NCI-H2029 (cell line): ENCODE measurements at places on chromosomes 11 and 22.

DNA sequence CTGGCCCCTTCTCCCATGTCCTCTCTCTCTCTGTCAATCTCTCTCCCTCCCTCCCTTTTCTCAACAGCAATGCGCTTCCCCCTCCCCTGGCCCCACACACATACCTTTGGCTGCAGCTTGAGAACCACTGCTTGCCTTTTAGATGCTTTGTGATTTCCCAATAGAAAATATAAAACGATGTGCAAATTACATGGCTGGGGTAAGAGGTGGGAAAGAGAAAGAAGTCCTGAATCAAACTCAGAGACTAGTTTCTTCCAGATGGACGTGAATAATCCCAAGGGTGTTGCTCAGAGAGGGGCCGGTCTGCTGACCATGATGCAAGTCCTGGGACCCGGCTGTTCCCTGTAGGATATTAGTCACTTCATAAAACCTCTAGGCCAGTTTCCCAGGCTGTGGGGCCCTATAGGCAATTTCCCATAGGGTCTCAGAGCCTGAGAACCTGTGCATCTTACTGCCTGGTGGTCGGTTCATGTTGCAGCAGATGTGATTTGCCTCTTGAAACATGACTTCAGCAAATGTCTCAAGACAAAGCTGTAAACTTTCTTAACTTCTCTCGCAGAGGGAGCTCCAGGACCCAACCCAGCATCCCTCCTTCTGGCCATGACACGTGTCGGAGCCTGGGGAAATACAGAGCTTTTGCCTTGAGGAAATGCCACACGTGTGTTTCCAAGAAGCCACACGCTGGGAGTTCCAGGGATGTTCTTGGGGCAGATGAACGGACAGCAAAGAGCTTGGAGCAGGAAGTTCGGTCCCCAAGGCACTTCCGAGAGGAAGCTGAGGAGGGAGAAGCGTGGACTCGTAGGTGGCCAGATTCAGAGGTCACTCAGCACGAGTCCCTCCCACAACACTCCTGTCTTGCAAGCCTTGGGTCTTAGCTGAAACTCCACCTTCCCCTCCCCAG, 34.5 kb upstream of the ETS1 start:
- no peak for DNase-seq

DNA sequence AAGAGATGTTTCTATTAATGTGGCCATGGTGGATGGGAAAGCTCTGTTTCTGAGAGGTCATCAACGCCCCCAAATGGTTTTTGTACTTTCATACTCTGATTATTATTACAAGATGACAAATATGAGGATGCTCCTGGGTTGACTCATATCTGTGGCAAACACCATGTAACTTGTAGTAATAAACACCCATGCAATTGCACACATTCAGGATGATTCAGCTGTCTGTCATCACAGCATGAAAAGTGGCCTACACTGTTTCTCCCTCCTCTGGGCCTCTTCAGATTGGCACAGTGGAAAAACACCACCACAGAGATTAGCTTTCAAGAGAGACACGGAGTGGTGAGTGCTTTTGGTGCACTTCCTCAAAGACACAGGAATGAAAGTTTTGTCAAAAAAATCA, 85.4 kb downstream of the MTNR1B start:
- DNase-seq, result no peak

GRCh38 chr11:16612566-16613261, 125.7 kb upstream of the C11orf58 start:
- DNase-seq, result no peak

DNA sequence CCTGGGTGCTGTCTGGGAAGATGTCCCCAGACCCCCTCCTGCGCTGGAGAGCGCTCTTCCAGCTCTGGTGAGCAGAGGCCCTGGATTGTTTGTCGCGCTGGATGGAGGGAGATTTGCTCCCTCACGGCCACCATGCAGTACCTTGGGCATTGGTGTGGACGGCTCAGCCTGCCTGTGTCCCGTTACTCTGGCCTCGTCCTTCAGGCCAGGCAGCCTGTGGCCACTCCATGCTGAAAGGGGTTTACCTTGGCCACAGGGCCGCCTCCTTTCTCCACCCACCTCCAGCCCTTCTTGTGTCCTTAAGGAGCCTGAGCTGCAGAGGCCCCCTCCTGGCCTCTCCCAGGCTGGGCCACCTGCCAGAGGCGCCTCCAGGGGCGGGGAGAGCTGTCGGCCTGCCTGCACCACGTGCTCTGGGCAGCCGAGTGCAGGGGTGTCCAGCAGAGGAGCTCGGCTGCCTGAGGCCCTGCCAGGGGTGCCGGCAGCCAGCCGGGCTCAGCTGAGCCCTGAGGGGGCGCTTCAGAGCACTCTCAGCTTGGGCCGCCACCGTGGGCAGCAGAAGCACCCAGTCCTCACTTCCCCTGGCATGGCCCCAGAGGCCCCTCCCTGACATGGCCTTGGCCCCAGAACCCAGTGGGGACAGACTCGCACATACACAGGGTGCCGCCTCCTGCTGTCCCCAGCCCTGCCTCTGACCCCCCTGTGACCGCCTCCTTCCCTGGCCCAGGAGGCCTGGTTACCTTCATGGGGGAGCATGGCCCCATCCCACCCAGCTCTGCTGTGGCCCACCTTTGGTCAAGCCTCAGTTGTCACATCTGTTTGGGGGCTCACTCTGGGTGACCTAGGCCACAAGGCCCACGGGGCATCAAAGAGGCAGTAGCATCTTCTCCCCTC, 3.4 kb downstream of the CCND1 start:
- peak; percentile 62 for DNase-seq

- DNase-seq, result no peak
Observed at GRCh38 chr22:41223535-41223934, 17.2 kb downstream of the CHADL start.

- no peak for DNase-seq
Observed at GRCh38 chr11:14784230-14784629, 107.8 kb downstream of the CYP2R1 start.

DNA sequence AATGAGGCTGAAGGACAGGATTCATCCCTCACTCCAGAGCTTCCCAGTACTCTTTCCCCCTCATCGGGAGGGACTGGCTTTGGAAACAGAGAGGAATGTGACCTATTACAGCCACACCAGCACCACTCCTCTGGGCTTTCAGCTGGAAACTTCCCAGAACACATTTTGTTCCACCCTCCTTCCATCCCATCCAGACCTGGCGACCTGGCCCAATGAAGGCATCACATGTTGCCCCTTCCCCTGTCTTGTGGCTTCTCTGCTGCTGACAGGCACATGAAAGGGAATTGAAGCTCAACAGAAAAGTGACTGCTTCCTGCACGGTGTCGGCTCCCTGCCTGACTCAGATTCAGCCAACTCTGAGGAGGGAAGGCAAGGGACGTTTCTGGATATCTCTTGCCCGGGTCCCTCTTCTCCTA, 19.1 kb downstream of the IRAG1 start:
- no peak for DNase-seq

DNA sequence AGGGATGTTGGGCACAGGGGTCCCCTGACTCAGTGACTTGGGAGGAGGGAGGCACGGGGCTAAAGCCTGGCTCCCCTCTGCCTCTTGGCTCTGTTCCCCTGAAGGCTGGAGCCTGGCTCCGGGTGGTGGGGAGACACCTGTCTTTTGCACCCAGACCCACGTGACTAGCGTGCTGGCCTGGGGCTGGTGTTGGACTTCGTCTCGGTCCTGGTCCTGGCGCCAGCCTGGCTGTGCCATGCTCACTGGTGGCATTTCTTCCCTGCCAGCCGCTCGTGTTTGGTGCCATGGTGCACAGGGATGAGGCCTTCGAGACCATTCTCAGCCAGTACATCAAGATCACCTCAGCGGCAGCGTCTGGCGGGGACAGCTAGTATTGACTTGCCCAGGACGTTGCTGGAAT, 56.7 kb downstream of the GRAMD4 start:
- DNase-seq, result no peak

DNA sequence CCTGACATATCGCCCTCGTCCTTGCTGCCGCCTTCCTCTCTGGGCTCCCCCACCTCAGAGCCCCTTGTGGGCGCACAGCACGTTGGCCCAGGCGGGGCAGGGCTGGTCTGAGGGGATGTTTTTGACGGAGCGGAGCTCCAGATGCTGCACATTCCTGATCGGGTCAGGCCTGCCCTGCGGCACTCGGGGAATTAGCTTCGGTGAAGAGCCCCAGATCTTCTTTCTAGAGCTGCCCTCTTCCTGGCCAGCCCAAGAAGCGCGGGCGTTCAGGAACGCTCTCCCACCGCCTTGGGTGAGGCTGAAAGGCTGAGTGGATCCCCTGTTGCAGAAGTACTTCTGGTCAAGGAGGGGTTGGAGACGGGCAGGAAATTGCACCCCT, 12.1 kb downstream of the YPEL4 start:
- DNase-seq, result no peak

- DNase-seq, result no peak
Observed at GRCh38 chr11:45410391-45411227, 124.5 kb upstream of the SYT13 start.

DNA sequence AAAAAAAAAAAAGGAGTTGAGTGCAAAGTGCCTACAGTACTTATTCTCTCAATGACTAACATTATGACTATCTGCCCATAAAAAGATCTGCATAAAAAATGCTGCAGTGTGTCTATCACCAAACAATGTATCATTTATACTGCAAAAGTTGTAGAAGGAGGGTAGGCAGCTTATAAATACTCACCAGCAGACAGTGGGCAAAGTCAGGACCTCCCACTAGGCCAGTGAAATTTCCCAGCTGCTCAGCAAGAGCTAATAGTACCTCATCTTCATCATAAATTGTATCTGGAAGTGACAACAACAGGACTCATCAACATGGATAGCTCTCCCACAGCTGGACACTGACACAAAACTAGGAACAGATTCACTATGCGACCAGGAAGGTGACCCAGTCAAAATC, 1.6 kb downstream of the PPP2R1B start:
- DNase-seq, result no peak

DNA sequence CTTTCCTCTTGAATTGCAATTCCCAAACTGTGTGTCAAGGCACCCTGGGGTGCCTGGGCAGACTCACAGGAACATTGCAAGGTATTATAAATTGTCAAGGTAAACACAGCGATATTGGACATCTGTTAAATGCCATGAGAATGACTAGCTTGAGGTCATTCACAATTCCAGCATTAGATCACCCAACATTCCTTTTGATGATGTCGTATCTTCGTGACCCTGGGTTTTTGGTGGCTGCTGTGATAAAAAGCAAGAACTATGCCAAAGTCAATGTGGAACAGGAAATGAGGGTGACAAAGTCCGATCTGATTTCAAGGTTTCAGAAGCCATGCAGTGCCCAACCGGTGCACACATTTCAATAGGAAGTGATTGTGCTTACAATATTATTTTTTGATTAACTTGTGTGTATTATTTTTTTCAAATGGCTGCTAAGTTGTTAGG, 458.4 kb downstream of the MIAT start:
- DNase-seq, result peak; percentile 15

DNA sequence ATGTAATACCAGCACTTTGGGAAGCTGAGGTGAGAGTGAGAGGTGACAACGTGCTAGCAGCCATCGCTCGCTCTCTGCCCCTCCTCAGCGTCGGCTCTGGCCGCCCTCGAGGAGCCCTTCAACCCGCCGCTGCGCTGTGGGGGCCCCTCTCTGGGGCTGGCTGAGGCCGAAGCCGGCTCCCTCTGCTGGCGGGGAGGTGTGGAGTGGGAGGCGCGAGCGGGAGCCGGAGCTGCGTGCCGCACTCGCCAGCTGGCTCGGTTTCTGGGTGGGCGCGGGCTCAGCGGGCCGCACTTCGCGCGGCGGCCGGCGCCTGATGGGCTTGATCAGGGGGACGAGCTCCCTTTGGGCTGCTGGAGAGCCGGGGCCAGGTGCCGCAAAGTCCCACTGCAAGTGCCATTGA, 98.9 kb upstream of the UBASH3B start:
- no peak for DNase-seq

DNA sequence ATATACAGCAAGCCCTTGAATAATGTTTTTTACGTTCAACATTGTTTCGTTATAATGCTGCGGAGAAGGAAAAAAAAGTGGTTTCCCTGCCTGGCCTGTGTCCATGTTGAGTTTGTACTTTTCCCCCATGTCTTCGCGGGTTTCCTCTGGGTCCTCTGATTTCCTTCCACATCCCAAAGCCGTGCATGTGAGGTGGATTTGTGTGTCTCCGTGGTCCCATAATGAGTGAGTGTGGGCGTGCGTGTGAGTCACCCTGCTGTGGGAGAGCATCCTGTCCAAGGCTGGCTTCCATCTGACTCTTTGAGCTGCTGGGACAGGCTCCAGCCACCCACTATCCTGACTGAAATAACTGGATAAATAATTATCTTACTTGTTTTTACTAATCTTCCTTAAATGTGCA, 29.6 kb upstream of the SNX19 start:
- no peak for DNase-seq

DNA sequence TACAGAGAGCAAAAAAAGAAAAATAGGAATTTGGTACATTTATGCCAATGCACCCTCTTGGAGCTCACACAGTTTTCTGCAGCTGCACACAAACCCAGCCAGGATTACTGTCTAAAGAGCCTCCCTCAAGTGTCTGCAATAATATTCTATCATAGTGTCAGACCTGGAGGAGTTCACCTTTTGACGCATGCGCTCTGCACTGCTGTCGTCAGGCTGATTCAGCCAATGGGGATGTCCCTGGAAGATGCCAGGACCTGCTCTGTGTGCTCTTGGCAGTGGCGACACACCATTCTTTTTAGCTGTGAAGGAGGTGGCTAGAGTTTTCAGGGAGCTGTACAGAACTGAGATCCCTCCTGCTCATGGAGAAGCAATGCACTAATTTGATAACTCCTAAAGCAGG, 249.0 kb upstream of the KIRREL3 start:
- no peak for DNase-seq

GRCh38 chr22:22129387-22129786, 115.2 kb upstream of the VPREB1 start:
- DNase-seq, result no peak

DNA sequence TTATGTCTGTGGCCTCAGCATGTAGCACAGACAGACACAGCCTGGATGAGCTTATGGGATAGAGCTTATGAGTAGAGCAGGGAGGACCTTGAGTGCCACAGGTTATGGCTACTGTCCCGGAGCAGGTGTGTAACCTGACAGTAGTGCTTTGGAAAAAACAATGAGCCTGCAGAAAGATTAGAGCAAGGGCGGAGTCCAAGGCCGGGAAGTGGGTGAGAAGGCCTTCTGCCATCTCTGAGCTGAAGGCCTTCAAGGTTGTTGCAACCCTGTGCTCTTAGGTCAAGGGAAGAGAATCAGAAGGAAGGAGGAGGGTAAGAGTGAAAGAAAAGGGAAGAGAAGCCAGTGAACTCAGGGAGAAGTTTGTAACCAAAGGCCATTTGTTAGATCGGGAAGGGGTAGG, 3.9 kb upstream of the TAGLN start:
- DNase-seq, result no peak

DNA sequence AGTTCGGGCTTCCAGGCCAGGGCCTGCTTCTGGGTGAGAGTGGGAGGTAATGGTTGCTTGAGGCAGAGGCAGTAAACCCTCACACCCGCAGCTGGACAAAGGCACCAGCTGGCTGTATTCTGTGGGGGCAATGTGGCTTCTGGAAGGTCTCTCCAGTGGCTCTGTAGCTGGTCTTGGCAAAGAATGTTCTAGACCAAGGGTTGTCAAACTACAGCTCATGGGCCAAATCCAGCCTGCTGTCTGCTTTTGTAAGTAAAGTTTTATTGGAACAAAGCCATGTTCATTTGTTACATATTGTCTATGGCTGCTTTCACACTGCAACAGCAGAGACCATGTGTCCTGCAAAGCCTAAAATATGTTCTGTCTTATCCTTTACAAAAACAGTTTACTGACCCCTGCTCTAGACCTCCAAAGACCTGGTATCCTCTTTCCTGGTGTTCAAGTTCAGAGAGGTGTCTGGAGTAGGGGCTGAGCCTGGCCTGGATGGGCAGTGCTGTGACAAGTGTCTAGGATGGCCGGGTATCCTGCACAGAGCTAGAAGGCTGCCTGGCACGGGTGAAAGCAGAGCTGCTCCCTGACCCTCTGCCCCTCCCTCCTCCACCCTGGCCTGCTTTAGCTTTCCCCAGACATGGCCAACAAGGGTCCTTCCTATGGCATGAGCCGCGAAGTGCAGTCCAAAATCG, 3.4 kb downstream of the TAGLN start:
- no peak for DNase-seq
